ENCODE measurements at places on chromosomes 16 and 17.

DNA sequence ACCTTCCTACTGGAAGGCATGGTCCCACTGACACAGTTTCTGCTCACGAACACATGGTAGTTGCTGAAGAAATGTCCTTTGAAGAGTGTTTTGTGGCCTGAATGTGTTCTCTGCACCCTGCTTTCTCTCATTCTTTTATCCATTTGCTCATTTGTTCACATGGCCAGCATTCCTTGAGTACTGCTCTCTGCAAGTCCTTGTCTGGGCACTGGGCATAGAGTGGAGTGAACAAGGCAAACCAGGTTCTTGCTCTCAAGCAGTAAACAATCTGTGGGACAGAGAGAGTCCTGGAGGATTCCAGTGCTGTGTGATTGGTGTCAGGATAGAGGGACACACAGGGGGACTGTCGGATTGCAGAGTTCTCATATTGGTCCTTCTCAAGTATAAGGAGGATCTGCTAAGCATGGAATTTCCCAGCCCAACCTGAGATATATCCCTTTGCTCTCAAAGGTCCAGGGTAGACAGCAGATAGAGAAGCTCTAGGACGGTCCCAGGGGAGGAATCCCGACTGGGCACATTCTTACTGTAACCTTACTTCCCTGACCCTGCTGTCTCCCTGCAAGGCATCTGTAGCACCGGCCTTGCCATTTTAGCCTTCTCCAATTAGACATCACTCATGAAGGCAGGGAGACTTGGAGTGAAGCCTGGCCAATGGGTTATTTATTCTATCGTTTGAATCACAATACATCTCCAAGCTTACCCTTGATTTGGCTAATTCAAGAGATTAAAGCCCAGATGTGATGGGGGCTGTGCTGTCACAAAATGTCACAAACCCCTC, 32.3 kb downstream of the ARL4D start:
- DNase-seq: no peak

GRCh38 chr16:85523602-85524364, 89.3 kb upstream of the GSE1 start:
- DNase-seq: no peak

DNA sequence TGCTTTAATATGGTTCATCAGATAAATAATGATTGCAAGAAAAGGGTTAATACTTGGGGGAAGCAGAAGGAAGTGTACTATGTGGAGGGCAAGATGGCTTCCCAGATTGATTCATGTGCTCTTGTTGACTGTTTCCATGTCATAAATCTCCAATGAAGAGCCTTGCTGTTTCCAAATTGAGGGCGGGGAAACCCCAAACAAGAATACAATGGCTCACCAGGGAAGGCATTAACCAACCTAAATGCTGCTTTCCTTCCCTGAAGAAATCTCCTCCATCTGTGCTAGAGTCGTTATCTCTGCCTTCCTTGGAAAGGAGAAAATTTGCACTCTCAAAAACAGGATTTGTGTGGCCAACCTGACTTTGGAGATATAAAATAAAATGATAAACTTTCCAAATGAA, 28.0 kb upstream of the CDH13 start:
- no peak for DNase-seq

DNA sequence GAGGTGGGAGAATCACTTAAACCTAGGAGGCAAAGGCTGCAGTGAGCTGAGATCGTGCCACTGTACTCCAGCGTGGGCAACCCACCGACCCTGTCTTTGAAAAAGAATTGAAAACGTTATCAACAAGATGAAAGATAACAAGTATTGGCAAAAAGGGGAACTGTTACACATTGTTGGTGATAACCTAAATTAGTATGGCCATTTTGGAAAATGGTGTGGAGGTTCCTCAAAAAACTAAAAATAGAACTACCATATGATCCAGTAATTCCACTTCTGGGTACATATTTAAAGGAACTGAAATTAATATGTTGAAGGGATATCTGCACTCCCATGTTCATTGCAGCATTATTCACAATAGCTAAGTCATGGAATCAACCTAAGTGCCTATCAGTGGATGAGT, 61.0 kb downstream of the ABHD15 start:
- no peak for DNase-seq

DNA sequence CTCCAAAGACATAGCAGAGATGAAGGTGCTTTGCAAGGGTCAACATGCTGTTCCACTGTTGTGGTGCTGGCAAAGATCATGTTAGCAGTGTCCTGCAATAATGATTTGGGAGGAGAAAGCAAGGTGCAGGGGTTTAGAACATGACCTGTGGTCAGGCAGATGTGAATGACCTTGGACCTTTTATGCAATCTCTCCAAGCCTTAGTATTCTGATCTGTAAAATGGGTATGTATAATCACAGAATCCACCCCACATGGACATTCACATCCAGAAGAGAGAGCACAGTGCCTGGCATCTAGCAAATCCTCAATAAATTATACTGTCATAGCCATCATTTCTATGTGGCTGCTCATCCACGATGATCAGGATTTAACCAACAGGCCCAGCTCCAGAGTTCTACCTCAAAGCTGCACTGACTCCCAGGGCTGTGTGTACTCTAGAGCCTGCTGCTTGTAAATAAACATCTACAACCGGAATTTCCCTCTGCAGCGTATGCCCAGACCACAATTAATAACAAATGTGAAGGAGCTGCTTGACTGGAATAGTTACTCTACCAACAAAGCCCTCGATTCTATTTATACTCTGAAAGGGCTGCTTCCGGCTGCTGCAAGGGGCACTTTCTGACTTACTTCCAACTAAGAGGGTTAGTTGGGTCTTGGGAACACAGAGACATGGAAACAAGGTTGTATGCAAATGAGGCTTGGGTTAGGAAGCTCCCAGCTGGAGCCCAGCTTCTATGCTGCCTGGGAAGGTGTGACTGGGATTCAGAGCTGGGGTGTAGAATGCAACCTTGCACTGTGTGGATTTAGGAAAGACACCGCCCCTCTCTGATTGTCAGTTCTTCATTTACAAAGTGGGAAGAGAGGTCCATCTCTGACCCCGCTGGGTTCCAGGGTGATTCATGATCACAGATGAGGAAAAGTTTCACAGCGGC, 265.2 kb downstream of the XYLT1 start:
- no peak for DNase-seq
